GOT3 (cell line): ENCODE measurements at places on chromosomes 6 and 20.
A peak's percentile ranks its signal among the peaks of the same experiment; 100 is the strongest.

DNA sequence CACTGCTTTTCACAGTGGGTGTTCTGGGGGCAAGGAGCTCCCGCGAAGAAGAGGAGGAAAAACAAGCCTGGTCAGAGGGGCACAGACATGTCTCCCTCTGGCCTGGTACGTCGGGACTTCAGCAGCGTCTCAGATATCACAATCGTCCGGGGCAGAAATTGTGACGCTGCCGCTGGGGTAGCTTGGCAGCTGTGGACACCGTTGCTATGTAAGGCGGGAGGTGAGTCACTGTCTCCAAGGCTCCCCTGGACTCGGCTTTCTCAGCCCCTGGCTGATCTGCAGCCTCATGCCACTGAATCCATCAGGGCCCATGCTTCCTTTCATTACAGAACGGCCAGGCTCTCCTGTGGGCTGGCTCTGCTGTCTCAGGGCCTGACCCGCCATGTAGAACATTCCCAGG lies 98.7 kb downstream of the SULF2 start:
- DNase-seq, result peak; percentile 86

GRCh38 chr6:118744261-118744941 lies 93.0 kb upstream of the CEP85L start:
- no peak for DNase-seq

- DNase-seq, result no peak
Observed at GRCh38 chr20:35021063-35021462, 65.4 kb downstream of the MYH7B start.

- no peak for DNase-seq
Observed at GRCh38 chr20:55375920-55376319, 629.4 kb downstream of the CBLN4 start.

GRCh38 chr6:64411226-64411625 lies 775.6 kb downstream of the PHF3 start:
- DNase-seq, result no peak

DNA sequence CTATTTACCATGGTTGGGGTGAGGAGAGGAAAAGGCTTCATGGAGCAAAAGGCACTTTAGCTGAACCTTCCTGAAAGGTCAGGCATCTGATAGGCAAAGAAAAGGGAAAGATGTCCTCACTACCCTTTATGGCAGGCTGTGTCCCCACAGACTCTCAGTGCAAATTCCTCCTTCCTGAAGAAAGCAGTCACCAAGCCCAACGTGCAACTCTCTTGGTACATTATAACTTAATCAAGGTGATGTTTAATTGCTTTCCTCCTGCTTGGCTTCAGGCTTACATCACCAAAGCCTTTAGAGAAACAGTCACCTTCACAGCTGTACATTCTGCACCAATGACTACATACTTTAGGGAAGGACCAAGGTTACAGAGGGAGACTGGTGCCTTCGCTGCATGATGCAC lies 2.1 kb upstream of the CLIC5 start:
- DNase-seq, result no peak
